NCI-H1436 treated with DMSO at 0.1 percent for 48 hours (cell line): ENCODE measurements at places on chromosomes 11 and 22.

DNA sequence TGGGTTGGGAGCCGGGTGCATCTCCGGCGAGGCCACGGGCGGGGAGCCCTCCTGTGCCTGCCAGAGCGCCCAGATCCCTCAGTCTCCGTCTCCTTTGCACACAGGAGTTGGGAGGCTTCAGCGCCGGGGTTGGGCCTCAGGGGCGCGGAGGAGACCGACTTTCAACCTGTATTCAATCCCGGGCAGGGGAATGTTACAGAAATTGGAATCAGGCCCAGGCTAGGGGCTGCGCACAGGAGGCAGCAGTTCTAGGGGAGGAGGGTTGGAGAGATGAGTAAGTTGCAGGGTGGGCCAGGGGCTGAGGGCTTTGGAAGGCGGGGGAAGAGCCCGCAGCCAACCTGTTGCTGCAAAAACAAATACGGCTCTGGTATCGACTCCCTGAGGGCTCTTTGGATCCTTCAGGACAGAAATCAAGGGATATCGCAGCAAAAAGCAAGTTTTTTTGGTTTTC, 640 bp upstream of the KCNA4 start:
- no peak for DNase-seq

DNA sequence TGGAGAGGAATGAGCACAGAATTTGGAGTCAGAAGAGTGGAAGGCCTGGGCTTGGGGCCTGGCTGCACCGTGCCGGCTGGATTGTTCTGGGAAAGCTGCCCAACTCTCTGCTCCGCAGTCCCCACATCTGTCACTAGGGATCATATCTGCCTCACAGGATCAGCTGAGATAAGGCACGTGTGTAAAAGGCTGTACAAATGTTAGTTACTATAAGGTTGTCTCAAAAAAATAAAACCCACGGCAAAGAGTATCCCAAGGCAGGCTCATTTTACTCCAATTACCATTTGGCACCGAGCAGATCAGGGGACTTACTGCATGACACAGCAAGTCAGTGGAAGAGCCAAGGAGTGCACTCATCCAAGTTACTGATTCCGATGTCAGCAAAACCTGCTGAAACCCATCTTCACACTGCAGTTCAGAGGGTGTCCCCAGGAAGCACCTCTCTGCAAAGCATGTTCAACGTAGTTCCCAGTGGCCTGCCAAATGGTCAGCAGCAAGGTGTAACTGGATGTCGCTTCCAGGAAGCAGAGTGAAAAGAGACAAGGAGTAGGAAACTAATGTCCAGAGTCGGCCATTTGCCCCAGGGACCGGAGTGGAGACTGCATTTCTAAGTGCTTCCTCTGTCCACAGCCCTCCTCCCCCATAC, 18.1 kb upstream of the MRTFA start:
- no peak for DNase-seq

GRCh38 chr11:68374531-68374930, 62.1 kb downstream of the LRP5 start:
- DNase-seq = no peak

DNA sequence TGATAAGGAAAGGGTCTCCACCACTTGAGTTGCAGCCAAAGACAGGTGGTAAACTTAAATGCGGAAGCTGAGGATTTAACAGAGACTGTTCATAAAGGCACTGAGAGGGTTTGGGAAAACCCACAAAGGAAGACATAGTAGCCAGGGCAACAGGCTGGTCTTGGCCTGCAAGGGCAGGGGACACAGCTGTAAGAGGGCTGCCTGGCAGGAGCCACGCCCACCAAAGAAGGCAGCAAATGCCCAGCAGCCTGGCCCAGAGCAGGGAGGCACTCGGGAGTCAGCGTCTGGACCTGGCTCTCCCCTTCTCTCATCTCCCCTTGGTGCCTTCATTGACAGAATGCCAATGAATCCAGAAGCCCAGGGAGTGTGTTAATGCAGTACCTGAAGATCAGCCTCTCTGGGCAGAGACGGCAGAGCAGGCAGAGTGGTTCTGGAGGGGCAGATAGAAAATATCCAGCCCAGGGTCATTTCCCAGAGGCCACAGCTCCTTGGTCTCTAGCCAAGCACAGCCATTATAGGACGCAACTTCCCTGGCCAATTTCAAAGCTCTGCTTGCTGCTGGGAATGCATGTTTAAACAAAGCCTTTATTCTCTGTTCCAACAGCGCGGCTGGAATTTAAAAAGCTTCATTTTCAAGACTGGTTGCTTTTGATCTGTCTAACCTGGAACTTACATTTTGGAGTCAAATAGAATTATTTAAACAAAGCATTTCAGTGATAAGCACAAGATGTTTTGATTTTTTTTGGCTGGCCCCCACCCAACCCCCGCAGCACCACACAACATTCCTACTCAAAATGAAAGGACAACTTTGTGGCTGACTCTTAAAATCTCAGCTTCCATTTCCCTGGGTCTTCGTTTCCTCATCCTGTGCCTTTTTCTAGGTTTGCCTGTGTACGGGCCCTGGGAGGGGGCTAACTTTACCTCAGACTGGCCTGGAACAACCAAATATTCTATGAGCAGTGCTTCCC, 125.6 kb upstream of the LMO1 start:
- DNase-seq = no peak

DNA sequence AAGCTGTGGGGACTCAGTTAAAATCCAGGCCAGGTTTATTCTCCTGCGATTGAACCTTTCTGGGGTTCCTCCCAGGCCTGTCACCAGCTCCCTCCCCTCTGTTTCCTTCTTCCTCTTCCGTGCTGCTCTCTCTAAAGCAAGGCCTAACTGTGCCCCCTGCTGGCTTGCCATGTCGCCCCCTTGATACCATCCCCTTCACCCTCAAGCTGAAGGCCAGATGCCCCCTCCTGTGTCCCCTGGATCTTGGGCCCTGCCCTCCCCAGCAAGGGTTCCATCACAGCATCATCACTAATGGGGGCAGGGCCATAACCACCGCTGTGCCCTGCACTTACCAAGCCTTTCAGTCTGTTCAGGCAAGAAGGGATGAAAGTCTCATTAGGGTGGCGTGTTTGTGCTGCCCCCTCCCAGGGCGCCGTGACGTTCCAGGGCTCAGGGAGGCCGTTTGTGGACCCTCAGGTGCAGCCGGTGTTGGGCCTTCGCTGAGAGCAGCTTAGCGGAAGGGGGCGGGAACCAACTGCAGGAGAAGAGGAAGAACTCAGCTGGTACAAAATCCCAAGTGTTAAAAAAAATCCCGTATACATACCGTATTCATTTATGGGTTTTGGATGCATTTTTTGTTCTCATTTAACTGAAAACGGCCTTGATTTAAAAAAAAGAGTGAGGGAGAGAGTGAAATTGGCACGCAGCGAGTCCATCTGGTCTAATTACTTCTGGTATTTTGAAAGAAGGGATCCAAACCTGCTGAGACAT, 69.9 kb downstream of the MPPED1 start:
- no peak for DNase-seq

GRCh38 chr11:74221816-74222215, 50.7 kb downstream of the PPME1 start:
- DNase-seq = no peak

GRCh38 chr11:134751766-134752165, 339.7 kb upstream of the B3GAT1 start:
- no peak for DNase-seq

DNA sequence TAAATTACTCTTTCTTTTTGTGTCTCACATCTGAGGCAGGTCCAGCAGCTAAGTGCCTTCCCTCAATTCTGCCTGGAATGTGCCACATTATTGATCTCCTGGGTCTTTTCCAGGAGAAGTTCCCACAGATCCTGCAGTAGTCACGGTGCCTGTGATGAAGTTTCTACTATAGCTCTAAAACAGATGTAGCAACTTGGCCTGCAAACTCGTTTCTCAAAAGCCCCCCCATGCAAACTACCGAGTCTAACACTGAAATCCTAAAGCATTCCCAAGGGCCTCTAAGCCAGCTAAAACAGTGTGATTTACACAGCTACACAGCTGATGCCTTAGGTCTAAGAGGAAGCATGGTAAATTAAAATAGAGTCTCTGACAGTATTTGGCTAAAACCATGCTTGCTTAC, 54.3 kb downstream of the DDI1 start:
- no peak for DNase-seq

- no peak for DNase-seq
Observed at GRCh38 chr22:49297286-49297870, 530.3 kb downstream of the BRD1 start.
